Fibroblast of skin of back (primary cell): ENCODE measurements at places on chromosomes 13 and 19.

GRCh38 chr19:52946322-52947310, 16.1 kb downstream of the ZNF816 start:
- DNase-seq, result no peak

- DNase-seq, result peak; percentile 85
These were observed 1.5 kb downstream of the BIVM start for GRCh38 chr13:102800145-102801041.

DNA sequence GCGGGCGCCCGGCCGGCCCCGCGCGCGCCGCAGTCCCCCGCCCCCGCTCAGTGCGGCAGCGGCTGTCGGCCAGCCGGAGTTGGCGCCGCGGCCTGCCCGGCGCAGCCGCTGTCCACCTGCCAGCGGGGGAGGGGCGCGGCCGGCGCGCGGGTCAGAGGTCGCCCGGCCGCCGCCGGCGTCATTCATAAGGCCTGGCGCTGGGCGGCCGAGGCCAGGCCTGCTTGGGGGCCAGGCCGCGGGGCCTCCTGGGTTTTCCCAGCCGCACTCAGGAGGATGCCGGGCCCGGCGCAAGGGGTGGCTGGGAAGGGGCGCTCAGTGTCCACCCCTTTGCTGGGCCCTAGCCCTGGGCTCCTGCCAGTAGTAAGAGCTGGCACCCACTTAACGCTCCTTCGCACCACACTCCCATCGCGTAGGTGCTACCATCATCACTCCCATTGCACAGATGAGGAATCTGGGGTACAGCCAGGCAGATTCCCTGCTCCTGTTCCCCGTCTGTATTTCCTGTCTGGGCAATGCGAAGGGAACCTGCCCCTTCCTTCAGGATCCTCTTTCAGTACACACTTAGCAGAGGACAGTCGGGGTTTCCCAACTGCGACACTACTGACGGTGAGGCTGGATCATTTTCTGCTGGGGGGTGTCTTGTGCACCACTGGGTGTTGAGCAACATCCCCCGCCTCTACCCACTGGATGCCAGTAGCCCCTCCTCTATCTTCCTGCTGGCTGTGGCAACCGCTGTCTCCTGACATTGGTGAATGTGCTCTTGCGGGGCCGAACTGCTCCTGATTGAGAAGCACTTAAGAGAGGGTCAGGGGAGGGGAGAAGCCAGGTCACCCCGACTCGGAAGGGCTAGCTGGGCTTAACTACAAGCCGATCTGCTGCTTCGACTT, 846 bp upstream of the PRKACA start:
- peak; percentile 43 for DNase-seq

- no peak for DNase-seq
These were observed 16.3 kb upstream of the PEG3 start for GRCh38 chr19:56856822-56857221.

DNA sequence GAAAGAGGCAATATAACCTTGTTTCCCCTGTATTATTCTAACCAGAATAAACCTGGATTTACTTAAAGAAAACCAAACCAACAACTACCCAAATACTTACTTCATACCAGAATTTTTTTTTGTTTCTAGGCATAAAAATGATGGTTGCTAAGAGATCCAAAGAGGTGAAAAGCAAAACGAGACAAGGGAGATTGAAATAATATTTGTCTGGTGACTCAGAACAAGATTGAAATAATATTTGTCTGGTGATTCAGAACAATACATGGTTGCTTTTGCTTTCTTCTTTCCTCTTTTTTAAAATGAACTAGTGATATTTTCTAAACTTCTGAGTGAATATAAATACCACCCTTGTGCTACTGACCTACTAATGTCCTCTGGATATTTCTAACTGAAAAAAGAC, 592.9 kb downstream of the KCTD12 start:
- peak; percentile 89 for DNase-seq
